ENCODE measurements at places on chromosomes 5 and 9.

DNA sequence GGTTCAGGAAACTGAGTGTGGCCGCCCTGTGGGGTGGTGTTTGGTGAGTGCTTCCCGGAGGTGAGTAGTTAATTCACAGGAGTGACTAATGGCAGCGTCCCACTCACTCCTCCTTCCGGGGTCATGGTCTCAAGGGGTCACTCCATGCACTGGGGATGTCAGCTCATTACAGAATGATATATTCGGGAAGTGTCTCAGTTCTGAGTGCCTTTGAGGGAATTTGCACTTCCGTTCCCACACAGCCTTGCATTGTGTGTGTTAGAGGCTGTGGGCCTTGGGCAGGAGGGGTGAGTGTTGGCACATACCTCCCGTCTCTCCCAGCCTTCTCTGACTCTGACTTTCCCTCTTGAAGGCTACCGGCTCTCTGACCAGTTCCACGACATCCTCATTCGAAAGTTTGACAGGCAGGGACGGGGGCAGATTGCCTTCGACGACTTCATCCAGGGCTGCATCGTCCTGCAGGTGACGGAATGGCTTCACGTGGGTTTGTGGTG is 10.5 kb upstream of the AHRR start:
- no peak for DNase-seq

GRCh38 chr9:73183917-73184861 is 32.5 kb downstream of the ANXA1 start:
- no peak for DNase-seq

GRCh38 chr5:137190441-137190840 is 308.7 kb downstream of the SPOCK1 start:
- no peak for DNase-seq

DNA sequence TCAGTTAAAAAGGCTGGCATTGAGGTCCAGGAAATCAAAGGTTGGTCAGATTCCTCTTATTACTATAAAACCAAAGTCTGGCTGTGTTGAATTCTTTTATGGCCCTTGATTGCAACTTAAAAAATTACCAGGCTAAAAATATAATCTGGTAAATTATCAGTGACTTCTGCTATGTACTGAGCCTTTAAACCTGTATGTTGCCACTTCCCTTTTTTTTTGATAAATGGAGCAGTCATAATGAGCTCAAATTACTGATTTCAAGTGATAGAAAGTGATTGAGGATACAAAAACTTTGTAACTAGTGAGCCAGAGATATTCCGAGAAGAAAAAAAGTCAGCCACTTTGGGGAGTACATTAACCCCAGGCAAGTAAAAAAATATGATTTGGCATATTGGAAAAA is 100.1 kb downstream of the GIN1 start:
- no peak for DNase-seq

DNA sequence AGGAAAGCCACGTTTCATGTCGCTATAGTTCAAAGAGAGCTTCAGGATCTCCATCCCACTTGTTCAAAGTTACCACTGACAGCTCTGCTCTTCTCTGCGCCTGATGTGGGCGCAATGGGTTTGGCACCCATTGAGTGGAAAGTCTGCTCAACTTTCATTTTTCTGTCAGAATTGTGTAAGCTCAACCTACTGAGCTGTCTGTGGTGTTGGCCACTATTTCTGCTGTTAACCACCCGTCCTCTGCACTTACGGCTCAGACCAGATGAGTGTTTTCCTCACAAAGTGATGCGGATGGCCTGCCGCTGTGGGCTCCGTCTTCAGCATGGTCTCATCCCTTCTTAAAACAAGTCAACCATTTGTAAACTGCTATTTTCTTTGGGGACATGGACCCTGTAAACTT is 131.2 kb downstream of the WNK2 start:
- no peak for DNase-seq

- DNase-seq: no peak
These were observed 408.3 kb downstream of the SH3GL2 start for GRCh38 chr9:17987189-17987588.
